ENCODE measurements at places on chromosomes 7 and 10.

DNA sequence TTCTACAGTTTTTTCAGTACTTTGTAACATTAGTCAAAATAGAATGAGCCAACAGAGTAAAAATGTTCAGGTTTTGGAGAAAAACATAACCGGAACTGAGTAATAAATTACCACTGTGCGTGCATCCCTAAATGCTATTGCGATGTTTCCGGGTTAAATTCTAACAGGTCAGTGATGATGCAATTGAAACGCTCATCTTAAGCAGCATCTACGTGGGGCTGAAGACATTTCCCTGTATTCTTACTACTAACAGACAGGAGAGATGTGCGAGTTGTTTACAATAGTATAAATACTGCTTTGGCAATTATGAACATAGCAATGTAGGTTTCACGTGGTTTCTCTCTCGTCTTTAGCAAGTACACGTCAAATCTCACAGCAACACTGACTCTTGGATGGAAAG lies 149.4 kb downstream of the USP6NL start:
- DNase-seq, result no peak

- DNase-seq, result no peak
These were observed 171.8 kb upstream of the GPR26 start for GRCh38 chr10:123494301-123494808.

DNA sequence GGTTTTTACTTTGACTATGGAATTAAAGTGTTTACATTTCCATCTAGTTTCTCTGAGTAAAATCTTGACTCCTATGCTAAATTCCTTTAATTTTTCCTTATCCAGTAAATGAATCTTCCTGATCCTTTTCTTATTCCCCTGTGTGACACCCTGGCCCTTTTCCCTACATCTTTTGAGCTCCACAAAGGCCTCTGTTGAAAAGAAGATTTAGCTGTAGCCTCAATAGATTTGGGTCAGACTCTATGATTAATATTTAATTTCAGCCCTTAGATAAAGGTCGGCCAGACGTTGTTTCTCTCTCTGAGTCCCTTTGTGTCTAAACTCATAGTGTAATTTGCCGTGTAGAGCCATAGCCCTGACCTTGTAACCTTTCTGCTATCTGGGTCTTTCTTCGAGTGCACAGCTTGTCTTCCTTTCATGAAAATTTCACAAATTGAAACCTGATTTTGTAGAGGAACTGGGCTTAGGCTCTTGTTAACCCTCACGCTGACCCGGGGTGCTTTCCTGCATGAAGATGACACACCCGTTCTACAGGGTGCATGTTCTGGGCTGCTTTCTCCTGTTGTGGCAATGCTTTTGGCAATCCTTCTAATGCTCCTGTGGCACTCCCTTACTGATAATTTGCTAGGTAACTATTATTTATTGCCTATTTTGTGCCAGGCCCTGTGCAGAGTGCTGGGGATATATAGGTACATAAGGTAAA lies 21.2 kb downstream of the LSMEM1 start:
- no peak for DNase-seq

DNA sequence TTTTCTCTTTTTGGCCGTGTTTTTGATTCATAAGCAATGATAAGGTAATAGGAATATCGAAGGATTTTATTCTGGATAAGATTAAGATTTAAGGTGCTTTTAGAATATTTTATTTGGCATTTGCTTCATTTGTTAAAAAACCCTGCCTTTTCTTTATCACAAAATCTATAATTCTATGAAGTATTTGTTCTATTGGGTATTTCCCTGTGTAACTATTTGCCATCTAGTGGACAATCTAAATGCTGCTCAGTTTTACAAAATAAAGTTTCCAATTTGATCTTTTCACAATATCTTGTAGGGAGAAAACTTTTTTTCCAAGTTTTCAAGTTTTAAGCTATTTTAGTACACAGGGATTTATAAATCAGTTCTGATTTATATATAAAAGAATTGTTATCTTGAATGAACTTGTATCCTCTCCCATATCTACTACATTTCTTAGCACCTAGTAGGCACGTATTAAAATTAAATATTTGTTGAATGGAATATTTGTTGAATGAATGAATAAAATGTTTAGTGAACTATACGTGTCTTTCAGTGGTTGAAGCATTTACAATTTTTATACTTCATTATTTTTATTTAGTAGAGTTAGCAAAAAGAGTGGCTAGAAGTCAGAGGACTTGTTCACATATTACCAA lies 26.5 kb downstream of the ANKRD7 start:
- DNase-seq, result no peak

- DNase-seq, result no peak
These were observed 2.4 kb downstream of the CHST12 start for GRCh38 chr7:2405601-2406345.

DNA sequence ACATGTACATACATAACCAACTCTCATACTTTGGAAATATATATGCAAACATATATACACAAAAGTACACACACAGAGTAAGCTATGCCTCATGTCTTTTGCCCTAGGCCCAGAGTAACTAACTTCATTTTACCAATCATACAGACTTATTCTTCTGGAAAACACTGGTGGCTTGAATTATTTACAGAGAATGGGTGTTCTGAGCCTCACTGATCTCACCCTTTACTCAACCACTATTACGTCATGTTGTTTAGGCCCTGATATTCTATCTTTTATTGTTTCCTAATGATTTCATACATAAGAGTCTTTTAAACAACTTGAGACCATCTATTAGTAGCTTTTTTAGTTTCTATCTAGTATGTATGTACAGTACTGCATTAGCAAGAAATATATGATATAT lies 43.0 kb downstream of the ANK3 start:
- no peak for DNase-seq

DNA sequence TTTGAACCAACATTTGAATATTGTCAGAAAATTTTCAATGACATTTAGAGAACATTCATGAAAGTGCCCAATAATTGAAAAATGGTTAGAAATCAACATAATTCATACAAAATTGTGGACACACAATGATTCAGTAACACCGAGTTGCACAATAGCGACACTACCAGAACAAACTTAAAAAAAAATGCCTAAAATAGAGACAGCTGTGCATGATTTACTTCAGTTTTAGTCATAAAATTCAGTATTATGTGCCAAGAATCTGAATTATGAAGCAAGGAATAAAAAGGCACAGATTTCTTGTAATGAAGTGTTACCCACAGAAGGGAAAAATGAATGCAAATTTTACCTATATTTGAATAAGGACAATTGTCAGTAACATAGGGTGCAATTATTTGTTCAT lies 396.0 kb downstream of the SEMA3D start:
- no peak for DNase-seq

DNA sequence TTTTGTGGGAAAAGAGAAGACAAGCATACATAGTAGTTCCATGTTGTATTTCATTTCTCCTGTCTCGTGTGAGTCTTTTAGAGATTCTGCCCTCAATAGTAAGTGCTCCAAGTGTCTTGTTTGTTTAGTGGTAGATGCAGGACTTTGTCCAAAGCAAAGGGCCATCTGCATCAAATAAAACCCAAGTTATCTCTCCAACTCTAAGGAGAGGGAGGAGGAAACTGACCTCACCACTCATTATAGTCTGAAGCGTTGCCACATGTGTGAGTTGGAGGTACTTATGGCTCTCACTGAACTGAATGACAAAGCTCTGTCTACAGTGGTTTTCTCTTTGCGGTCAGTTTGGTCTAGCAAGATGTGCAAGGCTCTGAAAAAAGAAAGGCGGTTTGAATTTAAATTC lies 272.6 kb downstream of the DOCK4 start:
- DNase-seq, result no peak

- no peak for DNase-seq
These were observed 23.9 kb downstream of the OPALIN start for GRCh38 chr10:96334616-96335526.

DNA sequence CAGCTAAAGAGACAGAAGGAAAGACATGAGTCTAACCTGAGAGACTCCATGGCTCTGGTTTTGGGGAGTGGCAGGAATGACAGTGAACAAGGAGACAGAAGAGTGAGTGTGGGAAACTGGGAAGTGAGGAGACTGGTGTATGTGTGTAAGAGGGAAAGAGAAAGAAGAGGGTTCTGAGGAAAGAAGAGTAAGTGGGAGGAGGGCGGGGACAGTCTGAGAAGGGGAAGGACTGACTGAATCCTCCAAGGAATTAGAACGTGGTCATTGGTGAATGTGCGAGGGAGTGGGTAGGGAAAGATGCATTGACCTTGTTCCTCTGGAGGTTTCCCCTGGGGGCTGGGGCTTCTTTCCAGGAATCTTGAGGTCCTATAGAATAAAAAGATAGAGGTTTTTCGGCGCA lies 26.6 kb downstream of the WNT8B start:
- no peak for DNase-seq

DNA sequence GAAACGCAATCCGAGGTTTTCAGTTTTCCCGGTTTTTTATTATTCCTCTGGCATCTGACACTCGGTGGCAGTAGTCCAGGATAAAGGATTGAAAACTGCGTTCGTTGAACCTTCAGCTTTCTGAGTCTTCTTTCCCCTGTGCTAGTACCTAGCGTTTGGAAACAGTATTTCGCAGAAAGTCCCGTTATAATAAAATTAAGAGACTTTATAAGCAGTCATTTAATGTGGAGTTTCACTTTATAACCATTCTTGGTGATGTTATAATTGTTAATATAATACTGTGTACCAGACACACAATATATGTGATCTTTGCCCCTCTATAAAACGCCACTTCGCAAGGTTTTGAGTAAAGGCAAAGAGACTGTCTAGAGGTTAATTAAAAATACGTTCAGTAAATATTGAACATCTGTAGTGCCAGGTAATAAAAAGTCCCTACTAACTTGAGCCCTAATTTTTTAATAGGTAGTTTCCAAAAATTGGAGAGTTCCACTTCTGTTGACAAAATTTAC lies 874 bp downstream of the CISD1 start:
- no peak for DNase-seq

DNA sequence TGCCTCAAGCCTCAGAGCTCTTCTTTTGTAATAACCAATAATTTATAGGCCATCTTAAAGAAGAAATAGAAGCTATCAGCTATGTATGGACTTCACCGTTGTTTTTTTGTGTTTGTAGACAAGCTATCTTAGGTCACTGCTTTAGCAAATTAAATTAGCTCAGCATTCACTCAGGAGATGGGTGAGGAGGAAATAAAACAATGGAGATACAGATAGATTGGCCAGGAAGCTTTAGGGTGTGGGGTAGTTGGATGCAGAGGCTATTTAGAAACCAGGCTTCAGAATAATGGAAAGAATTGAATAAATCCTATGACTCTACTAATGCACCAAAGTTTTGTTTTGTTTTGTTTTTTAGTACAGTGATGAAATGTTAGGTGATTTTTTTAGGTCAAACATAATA lies 66.1 kb downstream of the MDFIC start:
- DNase-seq, result no peak

GRCh38 chr10:110774069-110775019 lies 97.4 kb upstream of the PDCD4 start:
- no peak for DNase-seq

DNA sequence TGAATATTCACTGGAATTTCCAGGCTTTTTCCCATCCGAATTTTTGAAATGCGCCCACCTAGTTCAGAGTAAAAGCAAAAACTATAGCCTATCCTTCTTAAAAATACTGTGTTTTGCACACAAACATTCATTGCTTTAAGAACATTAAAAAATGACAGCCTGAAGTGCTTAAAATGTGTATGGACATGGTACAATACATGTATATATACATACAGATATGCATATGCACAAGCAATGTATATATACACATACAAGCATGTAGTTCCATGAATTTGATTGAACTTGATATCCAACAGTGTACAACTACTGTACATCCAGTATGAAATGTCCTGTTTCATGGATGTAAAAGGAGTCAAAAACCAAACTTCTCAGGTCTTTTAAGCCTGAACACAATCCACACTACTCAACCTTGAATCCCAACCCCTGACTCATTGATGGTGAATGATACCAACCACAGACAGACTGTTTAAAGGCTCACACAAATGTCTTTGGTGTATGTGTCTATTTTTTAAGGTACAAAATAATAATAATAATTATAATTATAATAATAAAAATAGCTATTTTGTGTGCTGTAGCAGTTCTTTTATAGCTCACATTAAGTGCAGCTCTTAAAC lies 14.8 kb downstream of the INHBA start:
- no peak for DNase-seq

- DNase-seq, result no peak
These were observed 93.6 kb downstream of the VOPP1 start for GRCh38 chr7:55478700-55479099.

- DNase-seq, result no peak
These were observed 428.2 kb downstream of the PARD3 start for GRCh38 chr10:34386921-34387320.

DNA sequence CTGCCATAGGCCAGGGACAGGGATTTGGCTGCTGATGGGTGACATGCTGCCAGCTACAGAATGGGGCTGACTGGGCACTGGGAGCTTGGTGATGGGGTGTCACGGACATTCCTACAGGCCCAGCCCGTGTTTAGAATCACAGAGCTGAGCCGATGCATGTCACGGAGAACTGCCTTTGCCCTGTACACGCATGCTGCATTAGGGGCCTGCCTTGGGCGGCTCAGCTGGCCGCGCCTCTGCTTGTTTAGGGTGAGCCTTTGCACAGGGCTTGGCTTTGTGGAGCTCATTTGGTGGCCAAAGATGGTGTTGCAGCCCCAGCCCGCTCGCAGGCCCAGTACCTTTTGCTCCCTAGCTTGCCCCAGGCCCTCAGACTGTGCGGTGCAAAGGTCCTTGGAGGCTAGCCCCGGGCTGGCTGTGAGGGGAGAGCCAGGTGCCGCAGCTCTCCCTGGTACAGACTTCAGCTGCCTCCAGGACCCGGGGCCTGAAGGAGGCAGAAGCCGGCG lies 108.4 kb upstream of the BTBD16 start:
- no peak for DNase-seq

Measured in SHP77 treated with DMSO at 0.1 percent for 48 hours (cell line).